ENCODE measurements at places on chromosomes 6 and 20. TPM values are rescaled to one million over a fixed set of nuclear protein-coding genes. Genes with fewer than 3 reads are reported as not detected.

The BHLHE23 gene
- not detected for total RNA-seq

The FAM217A gene
- not detected for total RNA-seq

The SIRPG gene
- not detected for total RNA-seq

The TFAP2A gene
- total RNA-seq, result 2.3 TPM

The KCNK17 gene
- not detected for total RNA-seq

The DNAH8 gene
- total RNA-seq, result not detected

The ANGPT4 gene
- total RNA-seq, result not detected

The CAP2 gene
- total RNA-seq, result 5.3 TPM

The TSPYL1 gene
- total RNA-seq, result 99.1 TPM

The CDH22 gene
- not detected for total RNA-seq

The LY6G5C gene
- total RNA-seq, result not detected

The NMBR gene
- total RNA-seq, result not detected

The DLGAP4 gene
- 15.9 TPM for total RNA-seq

The PPP1R16B gene
- 0.06 TPM for total RNA-seq

The GPX5 gene
- total RNA-seq, result not detected

The HEY2 gene
- total RNA-seq, result not detected

The TRIM31 gene
- not detected for total RNA-seq

The SOX18 gene
- total RNA-seq, result 1.2 TPM

The PPIL6 gene
- 2.8 TPM for total RNA-seq

The MYL9 gene
- total RNA-seq, result 28.2 TPM

The ESR1 gene
- total RNA-seq, result not detected

The SYCP2 gene
- 8.6 TPM for total RNA-seq

The RIPOR2 gene
- total RNA-seq, result not detected

The LCA5 gene
- 18.8 TPM for total RNA-seq

The TBC1D32 gene
- 6.6 TPM for total RNA-seq

The DDX27 gene
- 43.4 TPM for total RNA-seq

The TNF gene
- total RNA-seq, result 0.14 TPM

The COL21A1 gene
- total RNA-seq, result not detected

The ME1 gene
- not detected for total RNA-seq

The CRISP3 gene
- not detected for total RNA-seq

The KIF13A gene
- total RNA-seq, result 9.8 TPM

The MYB gene
- total RNA-seq, result not detected

The SLC29A1 gene
- total RNA-seq, result 40.1 TPM

The OSTM1 gene
- total RNA-seq, result 39.2 TPM

The AGER gene
- 17.4 TPM for total RNA-seq

The OPN5 gene
- total RNA-seq, result not detected

The IYD gene
- total RNA-seq, result not detected

The MRPS10 gene
- total RNA-seq, result 57.7 TPM

The ISM1 gene
- total RNA-seq, result not detected

The RBM12 gene
- 72.7 TPM for total RNA-seq

The SAMD5 gene
- under 0.01 TPM for total RNA-seq

The CGA gene
- not detected for total RNA-seq

The SLC17A3 gene
- not detected for total RNA-seq

The CD24 gene
- 1.3 TPM for total RNA-seq

The ATP6V1G2 gene
- total RNA-seq, result 4.9 TPM

The ADGRG6 gene
- 3.3 TPM for total RNA-seq
